ENCODE measurements at places on chromosomes 2 and 18.

- no peak for DNase-seq
These were observed 132.8 kb upstream of the L3MBTL4 start for GRCh38 chr18:6547476-6547875.

DNA sequence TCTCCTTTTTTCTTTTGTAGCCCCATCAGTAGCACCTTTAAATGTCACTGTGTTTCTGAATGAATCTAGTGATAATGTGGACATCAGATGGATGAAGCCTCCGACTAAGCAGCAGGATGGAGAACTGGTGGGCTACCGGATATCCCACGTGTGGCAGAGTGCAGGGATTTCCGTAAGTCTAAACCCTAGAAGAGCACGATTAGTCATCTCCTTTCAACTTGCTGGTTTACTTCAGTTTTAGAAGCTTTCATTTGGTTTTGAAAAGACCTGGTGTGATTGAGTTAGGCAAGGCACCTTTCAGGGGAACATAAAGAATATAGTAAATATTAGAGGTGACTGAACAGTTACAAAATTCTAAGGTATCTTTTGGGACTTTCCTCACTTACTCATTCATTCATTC is 72.2 kb upstream of the TMEM87B start:
- DNase-seq, result no peak

GRCh38 chr2:3981446-3981987 is 278.1 kb downstream of the DCDC2C start:
- no peak for DNase-seq

DNA sequence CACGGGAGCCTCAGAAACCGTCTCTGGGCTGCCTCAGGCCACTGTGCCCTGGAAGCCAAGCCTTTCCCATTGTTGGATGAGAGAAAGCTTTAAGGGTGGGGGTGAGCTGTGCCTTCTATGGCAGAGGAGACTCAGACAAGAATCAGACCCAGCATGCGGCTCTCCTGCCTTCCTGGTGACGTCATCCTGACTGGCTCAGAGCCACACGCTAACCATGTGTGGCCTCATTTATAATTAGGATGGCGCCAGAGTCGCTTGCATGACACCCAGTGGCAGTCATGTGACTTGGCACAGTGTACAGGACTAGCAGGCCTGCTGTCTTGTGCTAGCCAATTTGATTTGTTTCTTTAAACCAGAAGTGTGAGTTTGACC is 99.1 kb downstream of the SH3BP4 start:
- peak; percentile 62 for DNase-seq

- DNase-seq, result no peak
These were observed 655.1 kb downstream of the DSC3 start for GRCh38 chr18:30387401-30387800.

DNA sequence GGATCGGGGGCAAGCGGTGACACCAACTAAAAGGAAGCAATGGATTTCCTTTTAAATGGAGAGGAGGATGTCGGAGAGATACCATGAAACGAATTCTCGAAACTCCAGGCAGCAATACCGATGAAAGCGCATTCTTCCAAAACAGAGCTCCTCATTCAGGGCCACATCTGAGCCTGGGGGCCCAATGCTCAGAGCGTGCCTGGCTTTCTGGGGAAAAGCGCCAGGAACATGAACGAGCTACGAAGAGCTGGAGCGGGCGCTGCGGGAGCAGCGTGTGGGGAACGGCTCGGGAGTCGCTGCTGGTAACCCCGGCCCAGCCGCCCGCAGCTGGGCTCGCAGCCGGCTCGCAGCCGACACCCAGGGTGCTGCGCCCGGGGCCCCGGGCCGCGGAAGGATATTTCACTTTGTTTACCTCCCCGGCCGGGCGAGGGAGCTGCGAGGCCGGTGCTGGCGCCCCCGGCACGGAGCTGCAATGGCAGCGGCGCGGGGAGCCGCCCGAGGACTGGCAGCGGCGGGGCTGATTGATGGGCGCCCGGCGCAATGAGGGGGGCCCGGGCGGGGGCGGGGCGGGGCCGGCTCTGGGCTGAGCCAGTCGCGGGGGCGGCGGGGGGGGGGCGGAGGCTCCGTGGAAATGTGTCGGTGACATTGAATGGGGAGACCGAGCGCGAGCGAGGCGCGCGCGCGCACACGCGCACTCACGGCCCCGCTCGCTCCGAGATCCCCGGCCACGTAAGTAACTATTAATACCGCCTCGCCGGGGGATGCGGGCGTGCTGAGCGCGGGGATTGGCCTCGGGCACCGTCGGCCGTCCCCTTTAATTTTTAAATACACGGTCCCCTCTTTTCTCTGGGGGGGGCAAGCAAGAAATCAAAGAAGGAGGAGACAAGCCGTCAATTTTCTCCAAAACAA is at the start of gene TRIB2:
TRIB2 (plus strand) TSS at position 655 of the 909 bp plus-strand sequence. CDS start 1,372 bp downstream, outside the sequence.
- DNase-seq, result peak; percentile 91

GRCh38 chr2:101762451-101763171 is 65.1 kb downstream of the MAP4K4 start:
- DNase-seq, result peak; percentile 16

GRCh38 chr2:237540823-237541222 is 25.6 kb upstream of the PRLH start:
- DNase-seq, result no peak

DNA sequence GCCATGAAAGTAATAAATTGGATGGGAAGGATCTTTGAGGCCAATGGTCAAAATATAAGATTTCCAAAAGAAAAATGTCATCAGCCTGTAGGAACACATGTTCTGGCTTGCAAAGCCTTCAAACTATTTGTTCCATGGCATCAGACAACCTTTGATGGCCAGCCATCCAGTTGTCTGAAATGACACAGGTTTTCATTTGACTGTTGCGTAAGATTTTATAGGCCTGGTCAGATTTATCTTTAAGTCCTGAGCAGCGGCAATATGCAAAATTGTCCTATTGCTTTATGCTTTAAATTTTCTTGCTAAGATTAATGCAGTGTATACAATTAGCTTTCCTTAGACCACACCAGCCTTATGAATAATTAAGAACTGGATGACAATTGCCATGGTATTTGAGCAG is 167.1 kb downstream of the AGPS start:
- no peak for DNase-seq

GRCh38 chr2:46066116-46066515 is 231.1 kb upstream of the EPAS1 start:
- DNase-seq, result no peak

DNA sequence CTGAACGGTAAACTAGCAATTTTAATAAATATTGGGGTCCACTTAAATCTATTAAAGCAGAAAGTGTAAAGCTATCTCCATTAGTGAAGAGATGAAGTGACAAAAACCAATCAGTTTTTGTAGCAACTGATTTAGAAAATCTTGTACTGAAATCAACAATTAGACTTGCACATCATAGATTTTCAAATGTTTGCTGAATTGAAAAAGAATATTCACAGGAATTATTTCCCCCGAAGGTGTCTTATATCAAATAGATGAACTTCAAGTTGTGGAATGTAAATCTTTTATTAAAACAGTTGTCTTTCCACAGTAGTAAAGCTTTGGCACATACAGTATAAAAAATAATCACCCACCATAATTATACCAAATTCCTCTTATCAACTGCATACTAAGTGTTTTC is 48.7 kb downstream of the ATIC start:
- DNase-seq, result no peak

DNA sequence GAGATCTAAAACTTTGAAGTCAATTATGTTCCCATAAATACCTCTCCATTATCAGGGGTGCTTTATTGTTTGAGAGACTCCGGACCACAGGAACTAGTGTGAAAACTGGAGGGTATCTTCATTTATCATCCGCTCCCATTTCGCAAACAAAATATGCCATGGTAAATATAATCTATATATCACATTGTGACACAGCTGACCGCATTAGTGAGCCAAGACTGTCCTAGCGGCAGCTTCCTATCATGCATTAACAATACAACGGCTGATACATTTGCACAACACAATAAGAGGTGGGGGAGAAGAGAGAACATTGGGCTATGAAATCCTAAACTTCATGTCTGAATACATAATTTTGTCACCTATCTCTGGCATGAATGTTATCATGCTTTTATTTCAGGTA is 29.5 kb downstream of the BCL11A start:
- DNase-seq, result no peak

DNA sequence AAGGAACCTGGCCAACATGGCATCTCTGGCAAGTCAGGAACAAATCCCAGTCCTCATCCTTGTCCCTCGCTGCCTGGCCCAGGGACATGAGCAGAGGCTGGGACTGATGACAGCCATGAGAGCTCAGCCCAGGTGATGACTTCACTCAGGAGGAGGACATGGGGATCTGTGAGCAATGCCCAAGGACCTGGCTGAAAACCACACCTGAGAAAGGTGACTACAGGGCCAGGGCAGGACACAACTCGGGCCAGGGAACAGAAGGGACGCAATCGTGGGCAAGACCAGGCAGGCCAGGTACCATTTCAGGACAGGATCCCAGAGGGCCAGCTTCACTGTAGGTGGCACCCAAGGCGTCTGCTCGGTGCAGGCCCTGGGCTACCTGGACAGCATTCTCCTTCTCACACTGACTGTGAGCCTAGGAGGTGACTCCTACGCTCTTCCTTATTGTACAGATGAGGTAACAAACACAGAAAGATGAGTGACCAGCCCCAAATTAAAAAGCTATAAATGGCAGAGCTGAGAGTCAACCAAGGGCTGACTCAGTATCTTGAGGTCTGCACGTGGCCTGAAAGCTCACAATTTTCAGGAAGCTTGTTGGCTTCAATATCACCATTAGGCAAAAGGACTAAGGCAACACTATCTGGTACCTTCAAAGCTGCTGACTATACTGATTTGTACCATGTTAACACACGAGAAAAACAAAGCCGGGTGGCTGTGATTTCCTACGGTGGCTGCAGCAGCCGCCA is 141.1 kb downstream of the EIPR1 start:
- no peak for DNase-seq

- DNase-seq, result no peak
These were observed 87.7 kb downstream of the TMEM18 start for GRCh38 chr2:589281-590130.

DNA sequence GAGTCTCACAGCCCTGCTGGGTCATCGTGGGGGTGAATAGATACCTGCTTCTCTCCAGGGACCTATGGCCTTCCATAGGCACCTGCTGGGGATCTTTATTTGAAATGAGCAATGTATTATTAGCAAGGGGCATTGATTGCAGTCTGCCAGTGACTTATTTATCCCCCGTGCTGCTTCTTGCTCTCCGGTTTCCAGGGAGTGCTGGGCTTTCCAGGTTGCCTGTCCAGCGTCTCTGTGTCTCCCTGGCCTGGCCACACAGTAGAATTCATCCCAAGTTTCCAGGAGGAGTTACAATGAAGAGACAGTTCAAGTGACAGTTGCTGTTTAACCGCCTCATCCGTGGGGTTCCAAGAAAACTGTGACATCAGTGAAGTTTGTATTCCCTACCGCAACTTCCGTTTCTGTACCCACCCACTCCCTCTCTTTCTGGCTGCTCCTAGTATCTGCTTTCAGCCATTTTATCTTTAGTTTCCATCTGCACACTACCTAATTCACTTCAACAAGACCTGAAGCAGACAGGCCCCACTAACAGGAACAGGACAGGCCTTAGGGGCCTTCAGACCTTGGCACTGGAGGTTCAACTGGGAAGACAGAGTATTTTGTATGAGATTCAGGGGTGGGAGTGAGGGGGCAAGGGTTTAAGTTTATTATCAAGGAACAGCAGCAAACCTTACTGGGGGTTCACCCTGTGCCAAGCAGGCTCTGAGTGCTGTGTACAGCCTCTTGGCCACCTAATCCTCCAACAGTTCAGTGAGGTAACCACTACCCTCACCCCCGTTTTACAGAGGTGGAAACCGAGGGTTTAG is 134.8 kb downstream of the PRKCE start:
- DNase-seq, result no peak

DNA sequence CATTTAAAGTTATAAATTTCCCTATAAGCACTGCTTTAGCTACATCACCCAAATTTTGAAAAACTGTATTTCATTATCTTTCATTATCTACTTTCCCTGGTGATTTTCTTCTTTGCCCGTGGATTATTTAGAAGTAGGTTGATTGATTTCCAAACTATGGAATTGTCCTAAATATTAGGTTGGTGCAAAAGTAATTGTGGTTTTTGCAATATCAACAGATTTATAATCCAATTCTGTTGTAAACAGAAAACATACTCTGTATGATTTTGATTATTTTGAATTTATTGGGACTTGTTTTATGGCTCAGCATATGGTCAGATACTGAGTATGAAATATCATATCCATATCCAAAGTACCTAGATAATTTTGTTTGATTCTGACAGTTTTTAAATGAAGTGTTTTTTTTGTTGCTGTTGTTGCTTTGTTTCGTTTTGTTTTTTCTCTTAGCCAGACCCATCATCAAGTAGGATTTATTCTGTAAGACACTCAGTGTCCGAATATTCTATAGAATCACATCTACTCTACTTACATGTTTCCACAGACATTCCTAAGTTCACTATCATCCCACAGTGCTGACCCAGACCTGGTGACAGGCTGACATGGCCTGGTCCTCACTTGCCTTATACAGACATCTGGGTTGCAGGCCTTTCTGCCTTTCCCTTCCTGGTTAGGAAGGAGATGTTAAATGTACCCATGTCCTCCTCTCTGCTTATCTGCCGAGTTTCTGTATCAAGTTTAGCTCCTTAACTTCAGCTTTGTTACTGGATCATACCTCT is 2.1 kb upstream of the TRABD2A start:
- DNase-seq, result no peak

DNA sequence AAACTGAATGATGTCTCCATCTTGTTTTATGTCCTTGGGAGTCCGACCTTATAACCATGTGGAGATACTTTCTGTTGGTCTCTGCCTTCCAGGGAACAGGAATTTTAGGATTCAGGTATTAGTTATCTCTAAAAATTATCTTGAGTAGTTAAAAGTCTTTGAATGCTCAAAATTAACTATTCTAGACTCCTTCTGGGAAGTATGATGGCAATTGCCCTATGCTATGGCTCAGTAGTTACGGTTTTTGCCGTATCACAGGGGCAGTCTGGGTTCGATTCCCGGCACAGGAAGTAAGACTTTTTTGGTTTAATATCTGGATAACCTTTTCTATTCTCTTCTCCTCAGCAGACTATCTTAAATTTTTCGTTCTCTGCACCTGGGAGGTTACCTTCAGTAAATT is 708.7 kb upstream of the LRATD1 start:
- DNase-seq, result no peak

GRCh38 chr18:76467371-76468190 is 27.5 kb downstream of the ZNF516 start:
- no peak for DNase-seq

DNA sequence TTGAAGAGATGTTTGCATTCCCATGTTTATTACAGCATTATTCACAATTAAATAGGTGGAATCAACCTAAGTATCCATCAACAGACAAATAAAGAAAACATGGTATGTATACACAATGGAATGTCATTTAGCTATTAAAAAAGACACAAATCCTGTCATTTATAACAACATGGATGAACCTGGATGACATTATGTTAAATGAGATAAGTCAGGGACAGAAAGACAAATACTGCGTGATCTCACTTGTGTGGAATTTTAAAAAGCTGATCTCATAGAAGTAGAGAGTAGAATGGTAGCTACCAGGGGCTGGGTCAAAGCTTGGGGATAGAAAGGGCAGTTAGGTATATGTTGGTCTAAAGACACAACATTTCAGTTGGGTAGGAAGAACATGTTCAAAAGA is 376.3 kb downstream of the EPHA4 start:
- DNase-seq, result no peak

All from WERI-Rb-1 (cell line).